ENCODE measurements at places on chromosomes 5 and 9.

DNA sequence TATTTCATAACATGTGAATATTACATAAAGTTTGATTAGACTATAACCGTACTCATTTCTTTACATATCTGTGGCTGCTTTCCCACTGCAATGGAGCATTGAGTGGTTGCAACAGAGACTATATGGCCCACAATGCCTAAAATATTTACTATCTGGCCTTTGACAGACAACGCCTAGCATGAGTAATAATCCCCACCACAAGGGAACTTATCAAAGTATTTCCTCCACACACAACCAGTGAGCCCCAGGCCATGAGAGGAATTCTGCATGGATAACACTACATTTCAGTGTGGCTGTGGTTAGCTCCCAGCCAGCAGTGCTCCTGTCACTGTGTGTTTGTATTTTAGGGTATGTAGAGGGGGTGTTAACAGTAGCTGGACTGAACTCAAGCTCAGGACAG, 54.8 kb downstream of the FAM81B start:
- DNase-seq = no peak

- DNase-seq = no peak
These were observed 50.4 kb upstream of the CKMT2 start for GRCh38 chr5:81182396-81183390.

- no peak for DNase-seq
These were observed 14.2 kb downstream of the IL4 start for GRCh38 chr5:132687995-132688394.

GRCh38 chr9:135294836-135295235, 184.7 kb upstream of the PPP1R26 start:
- no peak for DNase-seq

DNA sequence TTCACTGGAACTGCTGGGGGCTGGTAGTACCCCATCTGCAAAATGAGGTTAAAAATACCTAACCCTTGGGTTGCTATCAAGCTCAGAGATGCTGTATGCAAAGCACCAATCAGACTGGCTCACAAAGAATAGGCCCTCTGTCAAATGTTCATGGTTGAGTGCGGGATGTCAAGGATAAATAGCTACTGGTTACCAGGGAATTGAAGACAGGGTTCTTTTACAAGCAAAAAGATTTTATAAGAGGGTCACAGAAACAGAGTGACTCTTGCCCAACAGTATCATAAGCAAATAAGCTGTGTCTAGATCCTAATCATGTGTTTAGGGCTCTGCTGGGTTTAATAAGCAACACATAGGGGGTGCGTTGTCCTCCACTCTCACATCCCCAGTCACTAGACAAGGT, 11.9 kb downstream of the SYK start:
- no peak for DNase-seq

DNA sequence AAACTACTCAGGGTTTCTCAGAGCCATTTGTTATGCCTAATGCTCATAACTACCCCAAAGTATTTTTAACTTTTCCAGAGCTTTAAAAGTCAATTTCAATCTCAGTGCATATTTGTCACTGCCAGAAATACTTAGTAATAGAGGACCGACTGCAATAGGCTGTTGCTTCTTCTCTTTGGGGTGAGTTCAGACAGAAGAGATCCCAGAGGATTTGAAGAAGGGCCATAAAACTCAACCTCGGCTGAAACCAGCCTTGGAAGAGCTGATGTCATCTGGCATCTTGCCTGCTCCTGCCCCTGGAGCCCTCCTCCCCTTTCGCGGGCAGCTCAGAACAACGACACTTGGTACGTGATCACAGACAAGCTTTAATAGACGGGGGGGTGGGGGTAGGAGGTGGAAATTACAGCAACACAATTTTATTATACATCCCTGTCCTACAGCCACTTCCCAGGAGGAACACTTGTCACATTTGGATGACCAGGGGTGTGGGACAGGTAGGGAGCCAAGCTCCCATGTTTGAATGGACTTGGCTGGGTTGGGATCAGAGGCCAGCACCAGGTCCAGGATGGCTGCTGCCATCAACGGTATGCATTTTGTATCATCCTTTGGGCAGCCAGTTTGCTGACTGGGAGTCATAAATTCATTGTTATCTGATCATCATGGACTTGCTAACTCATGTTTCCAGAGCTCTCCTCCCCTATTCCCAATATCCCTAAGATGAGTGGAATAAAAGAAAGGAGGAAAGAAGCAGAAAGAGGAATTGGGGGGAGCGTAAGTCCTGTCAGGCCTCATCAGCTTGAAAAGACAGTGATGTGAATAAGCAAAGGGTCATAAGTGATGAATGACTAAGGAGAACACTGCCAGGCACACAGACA, 186.6 kb upstream of the PANK3 start:
- no peak for DNase-seq

DNA sequence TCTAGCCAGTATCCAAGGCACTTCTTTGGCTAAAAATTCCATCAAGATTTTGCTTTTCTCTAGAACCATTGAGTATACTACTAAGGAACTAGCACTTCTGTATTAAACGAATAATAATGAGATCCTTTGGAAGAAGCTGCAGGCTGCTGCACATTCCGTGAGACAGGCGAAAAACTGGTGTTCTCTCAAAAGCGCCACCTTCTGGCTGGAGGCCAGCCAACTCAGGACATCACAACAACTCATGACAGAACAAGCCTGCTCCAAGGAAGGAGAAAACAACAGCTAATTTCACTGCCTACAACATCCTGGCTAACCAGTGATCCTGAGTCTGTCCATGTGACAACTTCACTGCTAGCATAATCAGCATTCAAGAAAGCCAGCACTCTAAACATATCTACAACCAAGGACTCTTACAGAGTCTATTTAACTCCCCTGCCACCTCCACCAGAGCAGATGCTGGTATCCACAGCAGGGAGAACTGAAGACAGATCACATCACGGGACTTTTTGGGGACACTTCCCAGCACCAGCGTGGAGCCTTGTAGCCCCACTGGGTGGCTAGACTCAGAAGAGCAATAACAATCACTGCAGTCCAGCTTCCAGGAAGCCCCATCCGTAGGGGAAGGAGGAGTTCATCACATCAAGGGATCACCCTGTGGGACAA, 150.5 kb downstream of the YTHDC2 start:
- peak; percentile 9 for DNase-seq

DNA sequence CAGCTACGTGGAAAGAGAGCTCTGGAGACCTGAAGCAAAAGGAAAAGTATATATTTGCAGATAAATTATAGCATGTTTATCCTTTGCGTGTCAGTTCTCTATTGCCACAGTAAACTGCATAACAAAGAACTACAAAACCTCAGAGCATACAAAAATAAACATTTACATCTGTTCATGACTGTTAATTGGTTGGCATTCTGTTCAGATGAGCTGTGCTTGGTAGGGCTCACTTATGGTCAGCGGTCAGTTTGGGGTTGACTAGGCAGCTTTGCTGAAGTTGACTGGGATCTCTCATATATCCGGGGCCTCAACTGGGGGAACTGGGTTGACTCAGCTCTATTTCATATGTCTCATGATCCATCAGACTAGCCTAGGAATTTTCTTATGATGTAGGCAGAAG, 257.7 kb downstream of the TLE1 start:
- DNase-seq = no peak

- DNase-seq = no peak
These were observed 3.0 kb downstream of the GOLM1 start for GRCh38 chr9:86096386-86096785.

- DNase-seq = no peak
These were observed 603.5 kb downstream of the ISL1 start for GRCh38 chr5:51986733-51987132.

- DNase-seq = peak; percentile 10
These were observed 206.7 kb downstream of the ARHGAP26 start for GRCh38 chr5:142976861-142977260.

GRCh38 chr5:604391-604831, 7.7 kb upstream of the CEP72 start:
- DNase-seq = no peak

DNA sequence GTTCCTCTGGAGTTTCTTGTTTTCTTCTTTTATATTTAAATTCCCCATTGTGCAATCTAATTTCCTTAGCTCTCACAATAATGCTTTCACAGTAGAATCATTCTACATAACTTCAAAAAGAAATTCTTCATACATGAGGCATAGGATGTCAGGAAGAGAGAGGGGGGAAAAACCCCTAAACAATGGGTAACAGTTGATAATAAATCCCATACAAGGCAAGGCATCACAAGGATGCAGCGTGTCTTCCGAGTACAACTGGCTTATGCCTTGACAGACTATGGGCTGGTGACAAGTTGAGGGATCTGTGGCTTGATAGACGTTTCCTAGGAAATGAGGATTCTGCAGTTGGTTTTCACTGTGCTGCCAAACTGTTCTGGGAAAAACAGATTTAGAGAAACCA, 247.4 kb downstream of the ARL15 start:
- DNase-seq = no peak

DNA sequence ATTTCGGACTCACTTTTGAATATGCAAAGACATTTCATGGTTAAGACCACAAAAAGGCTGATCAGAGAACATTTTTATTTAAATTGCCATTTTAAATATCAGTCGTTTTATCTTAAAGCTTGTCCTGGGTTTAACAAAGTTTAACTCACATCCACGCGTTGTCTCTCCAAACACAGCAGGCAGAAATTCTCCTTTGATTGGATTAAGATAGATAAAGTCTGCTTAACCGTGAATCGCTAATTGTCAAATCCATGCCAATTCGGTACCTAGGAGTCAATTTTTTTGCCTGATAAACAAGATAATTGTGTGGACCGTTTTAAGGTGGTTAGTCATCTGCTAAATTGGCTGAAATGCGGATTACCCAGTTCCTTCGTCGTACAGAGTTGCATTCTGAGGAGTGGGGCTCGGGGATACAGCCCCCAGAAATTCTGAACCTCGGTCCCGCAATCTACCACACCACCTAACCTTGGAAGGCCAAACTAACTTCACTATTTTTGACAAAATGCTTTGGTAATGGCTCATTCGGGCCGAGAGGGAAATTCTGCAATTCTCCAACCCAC, 665 bp upstream of the BTF3 start:
- no peak for DNase-seq

GRCh38 chr5:19564036-19564435, 424.0 kb downstream of the CDH18 start:
- DNase-seq = no peak

GRCh38 chr9:107158321-107158720, 124.8 kb upstream of the RAD23B start:
- DNase-seq = no peak
